ENCODE measurements at places on chromosomes 2 and 18. TPM values are rescaled to one million over a fixed set of nuclear protein-coding genes. Genes with fewer than 3 reads are reported as not detected.

DNA sequence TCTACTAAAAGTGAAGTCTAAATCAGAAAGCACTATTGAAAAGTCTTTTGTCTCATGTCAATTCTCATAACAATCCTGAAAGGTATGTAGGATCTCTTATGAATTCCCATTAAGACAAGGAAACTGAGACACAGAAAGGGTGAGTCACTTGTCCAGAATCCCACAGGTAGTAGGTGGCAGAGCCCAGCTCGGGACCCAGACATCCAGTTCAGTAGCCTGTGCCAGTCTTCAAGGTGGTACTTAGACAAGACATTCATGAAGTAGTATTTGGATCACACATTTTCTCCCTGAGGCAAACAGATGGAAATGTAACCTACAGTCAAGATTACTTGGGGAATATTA, 14.8 kb upstream of the PARD3B start:
- DNase-seq, result no peak
- H3K27me3 ChIP-seq, result no peaks in the 10 kb centered on the region
- no peak overlapping the region for H3K4me3 ChIP-seq
- H3K36me3 ChIP-seq, result no peaks in the 10 kb centered on the region
- H3K27ac ChIP-seq, result no peak overlapping the region

CWC22 gene
- 30.2 TPM for total RNA-seq

TFCP2L1 gene
- 0.24 TPM for total RNA-seq

- no peak overlapping the region for H3K4me3 ChIP-seq
Measured at GRCh38 chr2:190625691-190626090, 23.2 kb upstream of the NAB1 start.

- H3K27me3 ChIP-seq, result peaks cover 5% of the 10 kb centered on the region
- no peak overlapping the region for H3K4me3 ChIP-seq
- DNase-seq, result no peak
- H3K36me3 ChIP-seq, result no peaks in the 10 kb centered on the region
- H3K27ac ChIP-seq, result no peak overlapping the region
Measured at GRCh38 chr18:10131081-10131459, 217.3 kb downstream of the VAPA start.

GRCh38 chr2:204143216-204144014, 206.9 kb downstream of the ICOS start:
- H3K36me3 ChIP-seq, result no peaks in the 10 kb centered on the region
- H3K27ac ChIP-seq, result no peak overlapping the region
- H3K4me3 ChIP-seq, result no peak overlapping the region
- DNase-seq, result no peak
- H3K27me3 ChIP-seq, result no peaks in the 10 kb centered on the region

C2orf66 gene
- not detected for total RNA-seq

GRCh38 chr2:126796931-126797621, 101.6 kb upstream of the TEX51 start:
- H3K4me1 ChIP-seq, result no peaks in the 10 kb centered on the region
- DNase-seq, result no peak
- no peaks in the 10 kb centered on the region for H3K27me3 ChIP-seq

- H3K4me3 ChIP-seq, result no peak overlapping the region
- DNase-seq, result no peak
- H3K36me3 ChIP-seq, result no peaks in the 10 kb centered on the region
- no peak overlapping the region for H3K27ac ChIP-seq
- H3K27me3 ChIP-seq, result no peaks in the 10 kb centered on the region
Measured at GRCh38 chr2:120823551-120823950, 87.9 kb downstream of the GLI2 start.

IRS1 gene
- 1.3 TPM for total RNA-seq

- H3K27ac ChIP-seq, result no peak overlapping the region
- no peaks in the 10 kb centered on the region for H3K36me3 ChIP-seq
- no peaks in the 10 kb centered on the region for H3K27me3 ChIP-seq
- no peak for DNase-seq
- no peak overlapping the region for H3K4me3 ChIP-seq
Measured at GRCh38 chr18:46464926-46465655, 191.9 kb downstream of the LOXHD1 start.

DNA sequence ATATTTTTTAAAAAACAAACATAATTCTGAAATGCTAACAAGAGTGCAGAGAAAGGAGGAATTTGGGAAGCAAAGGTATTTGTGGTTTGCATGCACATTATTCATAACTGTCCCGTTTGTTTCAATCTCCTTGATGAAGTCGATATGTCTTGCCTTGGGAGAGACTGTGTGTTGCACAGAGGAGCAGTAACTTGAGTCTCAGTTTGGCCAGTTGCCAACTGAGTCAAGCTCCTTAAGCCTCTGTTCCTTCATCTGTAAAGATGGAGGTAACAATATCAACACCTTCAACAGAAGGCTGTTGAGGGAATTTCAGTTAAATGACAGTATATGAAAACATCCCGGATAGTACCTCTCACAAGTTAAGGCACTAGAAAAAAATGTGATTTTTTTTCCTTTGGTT, 226.2 kb downstream of the ASXL3 start:
- H3K4me1 ChIP-seq, result no peaks in the 10 kb centered on the region
- no peak for DNase-seq
- H3K36me3 ChIP-seq, result no peaks in the 10 kb centered on the region
- H3K27ac ChIP-seq, result no peak overlapping the region
- no peak overlapping the region for H3K4me3 ChIP-seq
- no peaks in the 10 kb centered on the region for H3K27me3 ChIP-seq

DNA sequence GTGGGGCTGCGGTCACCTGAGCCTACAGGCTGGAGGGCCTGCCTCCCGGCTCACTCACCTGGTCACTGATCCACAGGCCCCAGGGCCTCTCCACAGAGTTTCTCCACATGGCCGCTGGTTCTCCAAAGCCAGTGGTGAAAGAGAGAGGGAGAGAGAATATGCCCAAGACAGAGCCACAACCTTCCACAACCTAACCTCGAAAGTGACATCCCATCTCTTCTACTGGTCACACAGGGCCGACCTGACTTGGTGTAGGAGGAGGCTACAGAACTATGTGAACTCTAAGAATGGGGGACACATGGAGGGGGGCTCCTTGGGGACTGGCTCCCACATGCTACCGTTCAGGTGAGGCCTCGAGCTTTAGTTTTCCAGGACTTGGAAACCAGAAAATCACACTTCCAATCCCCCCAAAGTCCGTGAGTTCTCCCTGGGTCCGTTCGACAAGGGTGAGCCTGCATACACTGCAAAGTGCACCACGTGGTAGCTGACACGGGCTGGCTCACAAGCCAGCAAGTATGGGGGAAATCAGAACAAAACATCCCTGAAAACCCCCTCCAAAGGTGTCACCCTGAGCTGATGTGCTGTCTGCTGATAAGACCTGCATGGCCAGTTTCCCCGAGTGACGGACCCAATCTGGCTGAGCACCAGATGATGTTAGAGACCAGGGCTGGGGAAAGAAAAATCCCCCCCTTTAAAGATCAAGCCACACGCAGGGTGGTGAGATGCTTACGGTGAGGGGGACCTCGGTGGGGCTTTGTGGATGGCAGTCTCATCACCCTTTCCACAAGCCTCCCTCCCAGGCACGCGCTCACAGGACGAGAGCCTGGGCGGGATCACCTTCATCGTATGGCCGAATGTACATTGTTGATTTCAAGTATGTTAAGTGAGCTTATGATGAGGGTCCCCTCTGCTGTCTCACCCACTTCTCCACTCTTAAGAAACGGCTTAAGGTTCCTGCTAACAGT, 54.2 kb upstream of the SEMA4C start:
- peaks cover 19% of the 10 kb centered on the region for H3K4me1 ChIP-seq
- peak overlapping the region; percentile 84 for H3K27ac ChIP-seq
- H3K27me3 ChIP-seq, result no peaks in the 10 kb centered on the region
- no peaks in the 10 kb centered on the region for H3K36me3 ChIP-seq
- H3K4me3 ChIP-seq, result peak overlapping the region; percentile 77
- no peak for DNase-seq

- H3K4me1 ChIP-seq, result peaks cover 20% of the 10 kb centered on the region
- H3K27ac ChIP-seq, result peak overlapping the region; percentile 90
- no peaks in the 10 kb centered on the region for H3K27me3 ChIP-seq
- peak overlapping the region; percentile 82 for H3K4me3 ChIP-seq
- no peaks in the 10 kb centered on the region for H3K36me3 ChIP-seq
- no peak for DNase-seq
Measured at GRCh38 chr2:222862106-222862908, 1.5 kb downstream of the ACSL3 start.

GRCh38 chr2:42881732-42882131, 89.3 kb upstream of the HAAO start:
- H3K4me3 ChIP-seq, result no peak overlapping the region
- peaks cover 13% of the 10 kb centered on the region for H3K4me1 ChIP-seq
- no peak for DNase-seq
- H3K27ac ChIP-seq, result no peak overlapping the region

- H3K27me3 ChIP-seq, result no peaks in the 10 kb centered on the region
- H3K36me3 ChIP-seq, result no peaks in the 10 kb centered on the region
- DNase-seq, result no peak
- H3K4me3 ChIP-seq, result no peak overlapping the region
Measured at GRCh38 chr2:67036444-67036843, 360.7 kb upstream of the ETAA1 start.

GRCh38 chr18:7579176-7579917, 12.2 kb downstream of the PTPRM start:
- no peak for DNase-seq
- no peaks in the 10 kb centered on the region for H3K36me3 ChIP-seq

PID1 gene
- not detected for total RNA-seq

ZNF804A gene
- total RNA-seq, result not detected

DNA sequence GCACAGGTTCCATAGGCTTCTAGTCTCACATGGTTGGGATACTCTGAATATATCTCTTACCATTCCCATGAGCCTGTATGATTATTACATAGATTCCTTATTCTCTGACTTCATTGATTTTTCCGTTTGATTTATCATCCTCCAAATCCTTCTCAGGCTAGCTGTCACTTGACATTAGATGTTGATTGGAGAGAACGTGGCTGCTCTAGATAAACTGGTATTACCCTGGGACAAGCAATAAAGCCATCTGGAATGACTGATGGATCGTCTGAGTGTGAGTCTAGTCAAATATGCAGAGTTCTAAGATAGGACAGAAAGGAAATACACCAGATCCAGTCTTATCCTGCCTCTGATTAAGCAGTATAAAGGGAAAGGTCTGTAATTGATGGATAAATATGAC, 325.6 kb upstream of the EPHA4 start:
- H3K4me3 ChIP-seq, result no peak overlapping the region
- no peaks in the 10 kb centered on the region for H3K36me3 ChIP-seq
- H3K27me3 ChIP-seq, result no peaks in the 10 kb centered on the region
- no peak overlapping the region for H3K27ac ChIP-seq
- no peak for DNase-seq

SAG gene
- total RNA-seq, result 0.10 TPM

GRCh38 chr2:70664525-70664924, 103.5 kb downstream of the ADD2 start:
- no peaks in the 10 kb centered on the region for H3K36me3 ChIP-seq
- H3K27ac ChIP-seq, result peak overlapping the region; percentile 18
- peak; percentile 36 for DNase-seq
- no peaks in the 10 kb centered on the region for H3K27me3 ChIP-seq

DNA sequence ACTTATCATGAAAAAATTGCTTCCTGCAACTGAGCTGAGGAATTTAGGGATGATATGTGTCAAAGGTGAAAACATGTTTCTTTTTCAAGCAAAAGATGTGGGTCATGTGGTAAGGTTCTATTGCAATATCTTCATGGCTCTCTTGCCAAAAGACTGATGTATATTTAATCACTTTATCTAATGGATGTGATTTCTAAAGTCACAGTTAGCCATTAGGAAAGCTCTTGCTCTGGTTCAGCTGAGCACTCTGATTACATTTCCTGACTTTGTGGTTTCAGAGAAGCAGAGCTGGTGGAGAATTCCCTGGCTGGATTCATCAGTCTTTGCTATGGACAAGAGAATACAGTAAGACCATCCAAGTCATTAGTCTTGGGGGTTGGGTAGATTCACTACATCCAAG, 24.4 kb downstream of the SCN9A start:
- no peaks in the 10 kb centered on the region for H3K36me3 ChIP-seq
- no peak for DNase-seq
- H3K4me3 ChIP-seq, result no peak overlapping the region
- no peak overlapping the region for H3K27ac ChIP-seq
- H3K4me1 ChIP-seq, result no peaks in the 10 kb centered on the region

- H3K27me3 ChIP-seq, result no peaks in the 10 kb centered on the region
- no peaks in the 10 kb centered on the region for H3K36me3 ChIP-seq
- H3K4me1 ChIP-seq, result no peaks in the 10 kb centered on the region
- DNase-seq, result no peak
Measured at GRCh38 chr18:7577706-7578105, 10.6 kb downstream of the PTPRM start.

DNA sequence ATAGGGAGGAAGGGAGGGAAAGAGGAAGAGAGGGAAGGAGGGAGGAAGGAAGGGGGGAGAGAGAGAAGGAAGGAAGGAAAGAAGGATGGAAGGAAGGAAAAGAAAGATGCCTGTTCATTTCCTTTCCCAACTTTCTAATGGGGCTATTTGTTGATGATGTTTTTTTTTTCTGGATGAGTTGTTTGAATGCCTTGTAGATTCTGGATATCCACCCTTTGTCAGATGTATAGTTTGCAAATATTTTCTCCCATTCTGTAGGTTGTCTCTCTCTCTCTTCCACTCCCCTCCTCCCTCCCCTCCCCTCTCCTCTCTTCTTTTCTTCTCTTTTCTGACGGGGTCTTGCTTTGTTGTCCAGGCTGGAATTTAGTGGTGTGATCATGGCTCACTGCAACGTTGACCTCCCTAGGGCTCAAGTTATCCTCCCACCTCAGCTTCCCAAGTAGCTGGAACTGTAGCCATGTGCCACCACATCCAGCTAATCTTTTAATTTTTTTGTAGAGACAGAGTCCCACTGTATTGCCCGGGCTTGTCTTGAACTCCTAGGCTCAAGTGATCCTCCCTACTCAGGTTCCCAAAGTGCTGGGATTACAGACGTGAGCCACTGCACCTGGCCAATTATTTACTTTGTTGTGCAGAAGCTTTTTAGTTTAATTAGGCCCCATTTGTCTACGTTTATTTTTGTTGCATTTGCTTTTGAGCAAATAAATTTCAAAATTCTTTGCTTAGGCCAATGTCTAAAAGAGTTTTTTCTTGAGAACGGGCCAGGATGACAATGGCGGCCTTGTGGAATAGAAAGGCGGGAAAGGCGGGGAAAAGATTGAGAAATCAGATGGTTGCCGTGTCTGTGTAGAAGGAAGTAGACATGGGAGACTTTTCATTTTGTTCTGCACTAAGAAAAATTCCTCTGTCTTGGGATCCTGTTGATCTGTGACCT, 57.3 kb upstream of the FAM117B start:
- no peak overlapping the region for H3K27ac ChIP-seq
- no peaks in the 10 kb centered on the region for H3K27me3 ChIP-seq
- no peaks in the 10 kb centered on the region for H3K4me1 ChIP-seq
- H3K36me3 ChIP-seq, result no peaks in the 10 kb centered on the region
- no peak for DNase-seq

CXXC1 gene
- 155 TPM for total RNA-seq

GRCh38 chr2:182259629-182260150, 167.1 kb downstream of the PDE1A start:
- H3K4me3 ChIP-seq, result no peak overlapping the region
- H3K4me1 ChIP-seq, result no peaks in the 10 kb centered on the region
- H3K27ac ChIP-seq, result no peak overlapping the region
- DNase-seq, result no peak

- H3K27me3 ChIP-seq, result no peaks in the 10 kb centered on the region
- H3K4me3 ChIP-seq, result no peak overlapping the region
- peaks cover 9% of the 10 kb centered on the region for H3K4me1 ChIP-seq
- H3K27ac ChIP-seq, result no peak overlapping the region
Measured at GRCh38 chr18:12748671-12749070, 45.8 kb downstream of the PSMG2 start.
